ENCODE measurements at places on chromosomes 4 and X.

- no peak for DNase-seq
Measured at GRCh38 chr4:103008875-103009729, 10.4 kb downstream of the SLC9B1 start.

GRCh38 chr4:101418466-101418865 lies 71.1 kb upstream of the PPP3CA start:
- DNase-seq = no peak

DNA sequence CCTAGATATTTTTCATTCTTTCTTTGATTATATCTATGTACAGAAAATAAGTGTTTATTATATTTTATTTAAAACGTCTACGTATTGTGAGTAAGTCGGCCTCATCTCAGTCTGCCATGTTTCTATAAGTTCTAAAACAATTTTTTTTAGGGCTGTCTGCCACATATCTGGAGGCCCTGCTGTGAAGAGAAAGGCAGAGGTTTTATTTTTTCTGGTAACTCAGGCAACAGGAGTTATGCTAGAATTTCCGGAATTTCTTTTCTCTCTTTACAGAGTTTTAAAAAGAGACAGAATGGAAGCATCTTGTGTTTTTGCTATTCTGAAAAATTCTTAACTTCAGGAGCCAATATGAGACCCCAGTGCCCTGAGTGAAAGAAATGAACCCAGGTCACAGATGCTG lies 1124.0 kb upstream of the TENM3 start:
- DNase-seq = no peak

DNA sequence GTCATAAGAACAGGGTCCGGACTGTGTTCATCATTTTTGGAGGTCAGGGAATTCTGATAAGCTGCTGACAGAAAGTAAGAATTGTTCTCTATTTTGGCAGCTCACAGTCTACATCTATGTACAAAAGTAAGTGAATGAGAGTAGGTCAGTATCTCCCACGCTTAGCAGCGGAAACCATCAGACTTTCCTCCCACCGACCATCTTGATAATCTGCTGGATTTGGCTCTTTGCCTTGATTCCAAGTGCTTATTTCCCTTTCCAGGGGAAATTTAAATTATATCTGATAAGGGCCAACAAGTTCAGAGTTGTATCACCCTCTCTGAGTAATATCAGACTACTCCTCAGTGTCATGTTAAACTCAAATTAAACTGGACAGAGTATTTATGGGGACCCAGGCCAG lies 118.0 kb downstream of the CAMK2D start:
- no peak for DNase-seq

DNA sequence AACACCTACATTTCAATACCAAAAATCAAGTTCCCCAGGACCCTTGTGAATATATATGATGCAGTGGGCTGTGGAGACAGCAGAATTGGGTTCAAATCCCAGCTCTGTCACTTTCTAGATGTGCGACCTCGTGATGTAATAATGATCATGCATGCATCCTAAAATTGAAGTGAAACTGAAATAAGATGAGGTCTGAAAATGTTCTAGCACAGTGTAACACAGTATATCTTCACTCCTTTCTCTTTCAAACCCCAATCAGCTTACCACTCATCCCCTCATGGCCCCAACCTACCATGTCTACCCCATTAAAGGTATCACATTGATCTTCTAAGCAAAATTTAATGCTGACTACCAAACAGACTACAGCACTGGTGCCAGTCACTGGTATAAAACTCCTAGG lies 69.9 kb upstream of the BRS3 start:
- DNase-seq = no peak

DNA sequence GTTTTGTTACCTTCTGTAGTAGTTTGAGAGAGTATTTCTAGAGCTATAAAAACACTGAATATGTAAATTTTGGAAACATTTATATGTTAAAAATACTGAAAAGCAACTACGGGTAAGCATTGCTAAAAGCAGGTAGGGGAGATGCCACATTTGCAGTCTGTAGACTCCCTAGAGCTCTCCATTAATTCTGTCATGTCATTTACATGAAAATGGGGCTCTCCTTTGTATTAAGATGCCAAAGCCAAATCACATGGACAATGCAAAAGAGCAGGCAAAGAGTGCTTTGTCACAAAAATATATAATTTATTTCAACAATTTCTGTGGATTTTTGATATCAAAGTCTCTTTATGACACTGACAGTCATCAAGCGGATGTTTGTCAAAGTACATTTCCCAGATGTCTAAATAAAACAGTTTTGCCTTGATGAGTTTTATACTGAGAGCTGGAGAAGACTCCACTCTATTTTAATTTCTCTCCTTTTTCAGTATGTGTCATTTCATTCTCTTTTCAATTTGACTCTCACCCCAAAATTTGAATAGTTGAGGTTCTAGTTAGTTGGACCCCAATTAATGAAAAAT lies 51.8 kb downstream of the LDB2 start:
- no peak for DNase-seq

DNA sequence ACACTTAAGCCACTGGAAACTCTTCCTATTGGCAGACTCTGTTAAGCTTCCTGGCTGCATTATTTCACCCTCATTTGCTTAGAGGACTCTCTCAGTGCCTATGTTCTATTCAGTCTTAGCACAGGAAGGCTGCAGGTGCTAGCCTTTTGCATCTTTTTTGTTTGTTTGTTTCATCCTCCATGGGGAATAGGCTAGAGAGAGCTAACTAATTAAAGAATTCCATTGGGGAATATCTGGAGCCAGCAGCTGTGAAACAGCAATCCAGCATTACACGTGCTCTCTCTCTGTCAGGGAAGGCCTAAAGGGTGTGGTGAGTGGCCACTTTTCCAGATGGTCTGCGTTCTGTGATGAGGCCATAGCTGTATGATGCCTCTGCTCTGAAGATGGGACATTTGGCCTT lies 633.6 kb downstream of the SPRY1 start:
- DNase-seq = no peak

GRCh38 chr4:39568805-39569204 lies 41.6 kb upstream of the UGDH start:
- DNase-seq = no peak

DNA sequence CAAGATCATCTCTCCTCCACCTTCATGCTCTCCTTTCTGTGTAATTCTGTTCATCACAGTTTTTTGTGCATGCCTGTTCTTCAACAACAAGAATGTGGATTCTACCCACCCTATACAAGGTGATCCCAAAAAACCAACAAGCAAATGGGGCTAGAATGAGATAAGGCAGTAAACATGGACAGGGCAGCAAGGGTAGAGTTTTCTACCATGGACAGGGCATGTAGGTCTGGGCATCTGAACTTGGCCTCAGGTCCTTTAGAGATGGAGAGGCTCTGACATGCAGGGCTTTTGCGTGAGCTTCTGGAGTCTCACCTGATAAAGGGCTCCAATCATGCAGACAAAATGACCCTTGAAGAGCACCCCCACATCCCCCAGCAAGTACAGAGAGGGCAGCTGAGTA lies 36.4 kb downstream of the MAP7D2 start:
- DNase-seq = no peak

DNA sequence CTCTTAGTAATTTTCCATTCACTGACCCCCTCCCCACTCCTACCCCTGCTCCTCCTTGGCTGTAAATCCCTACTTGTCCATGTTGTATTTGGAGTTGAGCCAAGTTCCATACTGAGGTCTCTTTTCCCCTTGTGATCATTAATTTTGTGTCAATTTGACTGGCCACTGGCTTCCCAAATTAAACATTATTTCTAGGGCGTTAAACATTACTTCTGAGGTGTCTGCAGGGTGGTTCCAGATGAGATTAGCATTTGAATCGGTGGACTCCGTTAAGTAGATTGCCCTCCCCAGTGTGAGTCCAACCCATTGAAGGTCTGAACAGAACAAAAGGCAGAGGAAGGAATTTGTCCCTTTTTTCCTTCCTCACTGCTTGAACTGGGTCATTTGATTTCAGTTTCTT lies 25.7 kb downstream of the SLC39A8 start:
- no peak for DNase-seq

GRCh38 chr4:90543419-90544170 lies 416.4 kb downstream of the CCSER1 start:
- DNase-seq = no peak

GRCh38 chrX:69116077-69116476 lies 49.2 kb downstream of the PJA1 start:
- no peak for DNase-seq

DNA sequence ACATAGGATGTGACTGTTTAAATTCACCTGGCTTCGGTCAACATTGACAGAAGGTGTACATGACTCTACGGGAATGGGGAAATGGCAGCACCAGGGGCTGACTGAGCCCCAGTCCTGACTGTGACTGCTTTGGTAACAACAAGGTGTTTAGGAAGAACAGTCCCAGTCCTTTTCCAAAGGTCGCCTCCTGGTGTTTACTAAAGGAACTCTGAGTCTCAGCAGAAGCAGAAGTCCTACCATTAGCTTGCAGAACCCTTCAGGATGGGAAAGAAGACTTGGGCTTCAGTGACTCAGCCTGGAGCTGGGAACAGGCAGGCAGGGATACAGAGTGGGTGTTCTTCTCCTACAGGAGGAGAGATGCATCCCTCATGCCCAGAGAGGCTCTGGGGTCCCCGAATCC lies 103.3 kb downstream of the MGST2 start:
- DNase-seq = no peak

DNA sequence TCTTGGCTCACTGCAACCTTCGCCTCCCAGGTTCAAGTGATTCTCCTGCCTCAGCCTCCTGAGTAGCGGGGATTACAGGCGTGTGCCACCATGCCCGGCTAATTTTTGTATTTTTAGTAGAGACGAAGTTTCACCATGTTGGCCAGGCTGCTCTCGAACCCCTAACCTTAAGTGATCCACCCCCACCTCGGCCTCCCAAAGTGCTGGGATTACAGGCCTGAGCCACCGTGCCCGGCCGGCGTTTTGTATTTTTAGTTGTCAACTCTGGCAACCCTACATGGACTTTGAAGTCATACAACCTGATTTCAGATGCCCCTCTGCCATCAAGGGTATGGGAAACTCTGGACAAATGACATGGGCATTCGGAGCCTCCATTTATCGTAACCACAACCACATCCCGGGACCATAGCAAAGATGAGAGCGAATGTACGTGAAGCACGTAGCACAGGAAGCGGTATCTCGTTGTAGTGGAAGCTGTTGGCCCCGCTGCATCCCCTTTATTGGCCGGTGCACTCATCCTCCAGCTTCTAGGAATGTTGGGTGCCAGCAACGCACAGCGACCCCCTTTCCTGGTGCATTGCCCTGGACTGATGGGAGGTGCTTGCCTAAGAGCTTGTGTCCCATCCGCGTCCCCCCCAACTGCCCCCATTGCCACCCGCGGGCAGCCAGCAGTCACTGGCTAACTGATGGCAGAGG lies 109.2 kb downstream of the PHKA2 start:
- DNase-seq = no peak

Measured in mucosa of descending colon (tissue), 3 donors.